ENCODE measurements at places on chromosomes 5 and 9.

GRCh38 chr9:93620881-93621820, 44.8 kb downstream of the PHF2 start:
- no peak for DNase-seq

DNA sequence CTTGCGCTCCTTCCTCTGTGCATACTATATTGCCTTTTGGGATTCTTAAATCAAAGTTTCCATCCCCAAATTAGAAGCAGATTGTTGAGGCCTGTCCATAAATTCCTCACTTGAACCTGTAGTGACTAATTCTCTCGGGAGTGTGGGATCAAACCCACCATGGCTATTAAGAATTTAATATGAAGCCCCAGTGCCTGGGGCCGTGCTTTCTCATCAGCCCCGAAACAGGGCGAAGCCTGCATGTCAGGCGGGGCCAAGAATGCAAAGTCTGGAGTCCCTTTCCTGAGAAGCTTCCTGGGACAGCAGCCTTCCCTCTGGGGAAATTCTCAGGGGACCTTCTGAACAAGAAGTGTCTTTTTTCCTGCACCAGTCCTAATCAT, 29.3 kb upstream of the FAT2 start:
- DNase-seq = no peak

DNA sequence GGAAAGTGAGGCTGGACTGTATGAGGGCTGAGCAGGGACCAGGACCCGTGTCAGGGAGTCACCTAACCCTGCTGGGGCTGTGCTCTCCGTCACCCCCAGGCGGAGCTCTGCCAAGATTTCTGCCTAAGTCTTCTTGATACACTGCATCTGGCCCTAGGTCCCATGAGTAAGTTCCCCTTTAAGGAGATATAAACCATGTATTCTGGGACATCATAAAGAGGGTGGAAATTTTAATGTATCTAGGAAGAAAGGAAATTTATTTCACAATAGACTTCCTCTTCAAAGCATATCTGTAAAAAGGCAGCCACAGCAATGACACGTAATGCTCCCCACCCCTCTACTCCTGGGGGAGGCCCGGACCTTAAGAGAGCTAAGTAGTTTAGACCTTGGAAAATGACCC, 183.4 kb downstream of the FBXL7 start:
- DNase-seq = no peak

GRCh38 chr5:68898951-68899471, 194.8 kb upstream of the SLC30A5 start:
- no peak for DNase-seq

- DNase-seq = no peak
These were observed at the start of gene RACK1 for GRCh38 chr5:181243564-181244343. RACK1 (minus strand) TSS chr5:181243906; CDS start chr5:181243800, 106 bp downstream.

- no peak for DNase-seq
These were observed 395.3 kb downstream of the OSTF1 start for GRCh38 chr9:75483636-75484035.

DNA sequence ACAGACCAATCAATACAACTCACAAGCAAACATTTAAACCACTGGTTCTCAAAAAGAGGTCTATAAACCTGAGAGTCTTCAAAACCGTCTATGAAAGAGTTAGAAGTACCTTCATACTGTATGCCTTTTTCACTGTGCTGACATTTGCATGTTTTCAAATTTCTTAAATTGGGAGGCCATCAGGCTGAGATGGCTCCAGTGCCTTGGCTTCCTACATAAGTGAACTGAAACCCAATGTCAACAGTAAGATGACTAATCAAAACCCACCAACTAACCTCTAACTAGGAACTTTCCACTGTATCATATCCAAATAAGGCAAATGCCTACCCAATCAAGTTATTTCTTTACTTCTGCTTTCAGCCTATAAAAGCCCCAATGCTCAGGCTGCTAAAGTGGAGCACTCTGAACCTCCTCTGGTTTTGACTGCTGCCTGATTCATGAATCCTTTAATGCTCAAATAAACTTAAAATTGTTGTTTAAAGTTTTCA, 35.1 kb downstream of the FAM13B start:
- DNase-seq = no peak

DNA sequence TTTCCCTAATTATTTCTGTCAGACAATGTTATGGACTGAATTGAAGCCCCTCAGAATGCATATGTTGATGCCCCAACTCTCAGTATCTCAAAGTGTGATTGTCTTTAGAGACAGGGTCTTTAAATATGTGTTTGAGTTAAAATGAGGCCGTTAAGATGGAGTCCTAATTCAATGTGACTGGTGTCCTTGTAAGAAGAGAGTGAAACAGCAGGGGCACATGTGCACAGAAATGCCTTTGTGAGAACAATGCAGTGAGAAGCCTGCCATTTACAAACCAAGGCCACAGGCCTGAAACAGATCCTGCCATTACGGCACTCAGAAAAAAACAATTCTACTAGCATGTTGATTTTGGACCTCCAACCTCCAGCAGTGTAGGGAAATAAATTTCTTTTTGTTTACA, 483.0 kb upstream of the DMAC1 start:
- DNase-seq = no peak

- DNase-seq = no peak
These were observed 87.4 kb downstream of the APBA1 start for GRCh38 chr9:69584759-69585158.

GRCh38 chr9:72858089-72858912, 94.6 kb downstream of the ALDH1A1 start:
- DNase-seq = no peak

GRCh38 chr5:137199966-137200365, 299.2 kb downstream of the SPOCK1 start:
- DNase-seq = no peak

GRCh38 chr5:173020643-173021042, 35.5 kb upstream of the CREBRF start:
- DNase-seq = no peak

DNA sequence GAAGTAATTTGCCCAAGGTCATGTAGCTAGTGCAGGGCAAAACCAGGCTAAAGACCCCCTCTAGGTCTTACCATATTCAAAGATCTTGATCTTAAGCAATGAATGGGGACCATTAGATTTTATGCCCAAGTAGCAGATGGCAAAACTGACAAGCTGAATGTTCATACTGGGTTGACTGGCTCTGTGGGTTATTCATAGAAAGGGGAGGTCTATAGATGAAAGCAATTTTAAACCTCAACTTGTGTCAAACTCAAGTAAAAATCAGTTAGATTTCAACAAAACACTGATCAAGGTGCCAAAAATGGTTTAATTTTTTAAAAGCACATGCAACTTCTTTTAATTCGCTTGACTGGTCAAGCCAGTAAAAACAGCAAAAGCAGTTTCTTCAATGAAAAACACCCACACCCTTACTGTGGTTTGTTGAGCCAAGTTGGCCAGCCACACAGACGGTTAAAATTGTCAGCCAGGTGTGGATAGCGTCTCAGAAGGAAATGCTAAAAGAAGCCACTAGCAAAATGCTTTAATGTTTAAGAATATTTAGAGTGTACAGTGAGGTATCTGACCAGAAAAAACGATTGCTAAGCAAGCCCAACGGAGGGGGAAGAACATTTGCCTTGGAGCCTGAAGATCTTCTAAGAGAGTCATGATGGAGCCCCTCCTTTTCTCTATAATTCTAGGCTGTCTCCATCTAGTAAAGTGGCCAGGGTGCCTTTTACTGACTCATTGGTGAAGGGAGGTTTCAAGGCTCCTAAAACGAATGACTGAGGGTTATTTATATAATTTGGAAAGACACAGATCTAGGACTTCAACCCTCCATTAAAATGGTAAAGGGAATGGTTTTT, 539.6 kb upstream of the CLINT1 start:
- no peak for DNase-seq

- DNase-seq = peak; percentile 61
These were observed 4.5 kb downstream of the EGR1 start for GRCh38 chr5:138469540-138470321.

GRCh38 chr5:114363837-114364236, 2.0 kb downstream of the KCNN2 start:
- no peak for DNase-seq

DNA sequence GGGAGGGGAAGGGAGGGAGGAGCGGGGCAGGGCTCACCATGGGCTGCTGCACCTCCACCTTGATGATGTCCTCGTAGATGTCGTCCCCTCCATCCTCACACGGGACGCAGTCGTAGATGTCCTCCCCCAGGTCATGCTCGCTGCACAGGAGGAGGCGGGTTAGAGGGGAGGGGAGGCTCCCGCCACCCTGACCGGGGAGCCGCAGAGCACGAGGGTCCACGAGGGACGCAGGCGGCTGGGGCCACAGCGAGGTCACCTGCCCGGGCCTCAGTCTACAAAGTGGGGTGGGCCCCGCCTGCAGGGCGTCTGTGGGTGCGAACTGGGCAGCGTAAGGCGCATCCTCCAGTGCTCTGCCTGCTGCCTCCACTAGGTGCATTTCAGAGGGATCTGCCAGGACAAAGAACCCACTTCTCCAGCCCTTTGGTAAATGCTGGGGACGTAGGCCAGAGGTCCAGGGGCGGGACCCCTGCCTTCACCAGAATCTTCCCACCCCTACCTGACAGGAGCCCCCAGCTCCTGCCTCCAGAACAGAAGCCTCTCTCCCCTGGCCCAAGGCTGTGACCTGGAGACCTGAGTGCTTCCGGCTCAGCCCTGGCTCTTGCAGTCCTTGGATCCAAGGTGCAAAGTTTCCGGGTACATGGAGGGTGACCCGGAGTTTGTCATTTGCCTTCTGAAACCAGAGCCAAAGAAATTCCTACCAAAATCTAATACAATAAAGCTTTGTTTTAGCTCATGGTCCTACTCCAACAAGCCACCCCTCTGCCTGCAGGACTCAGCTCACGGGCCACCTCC, 74.1 kb upstream of the SARDH start:
- DNase-seq = no peak

DNA sequence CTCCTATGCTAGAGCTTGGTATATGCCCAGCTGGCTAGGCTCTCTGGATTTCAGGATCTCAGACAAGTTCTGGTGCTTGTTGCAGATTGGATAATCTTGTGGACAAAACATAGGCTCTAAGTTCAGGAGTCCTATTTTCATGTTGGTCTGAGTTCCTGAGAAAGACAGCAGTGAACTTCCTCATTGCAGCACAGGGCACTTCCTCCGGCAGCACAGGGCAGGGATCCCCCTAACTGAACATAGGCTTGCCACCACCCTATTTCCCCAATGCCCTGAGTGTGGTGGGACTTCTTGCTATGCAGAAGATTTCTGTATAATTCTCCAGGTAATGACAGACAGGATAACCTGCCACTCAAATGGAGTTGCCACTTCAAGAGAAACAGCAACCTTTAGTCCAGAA, 220.1 kb downstream of the PIK3R1 start:
- DNase-seq = no peak

- no peak for DNase-seq
These were observed 2.3 kb upstream of the CD274 start for GRCh38 chr9:5448016-5448415.

DNA sequence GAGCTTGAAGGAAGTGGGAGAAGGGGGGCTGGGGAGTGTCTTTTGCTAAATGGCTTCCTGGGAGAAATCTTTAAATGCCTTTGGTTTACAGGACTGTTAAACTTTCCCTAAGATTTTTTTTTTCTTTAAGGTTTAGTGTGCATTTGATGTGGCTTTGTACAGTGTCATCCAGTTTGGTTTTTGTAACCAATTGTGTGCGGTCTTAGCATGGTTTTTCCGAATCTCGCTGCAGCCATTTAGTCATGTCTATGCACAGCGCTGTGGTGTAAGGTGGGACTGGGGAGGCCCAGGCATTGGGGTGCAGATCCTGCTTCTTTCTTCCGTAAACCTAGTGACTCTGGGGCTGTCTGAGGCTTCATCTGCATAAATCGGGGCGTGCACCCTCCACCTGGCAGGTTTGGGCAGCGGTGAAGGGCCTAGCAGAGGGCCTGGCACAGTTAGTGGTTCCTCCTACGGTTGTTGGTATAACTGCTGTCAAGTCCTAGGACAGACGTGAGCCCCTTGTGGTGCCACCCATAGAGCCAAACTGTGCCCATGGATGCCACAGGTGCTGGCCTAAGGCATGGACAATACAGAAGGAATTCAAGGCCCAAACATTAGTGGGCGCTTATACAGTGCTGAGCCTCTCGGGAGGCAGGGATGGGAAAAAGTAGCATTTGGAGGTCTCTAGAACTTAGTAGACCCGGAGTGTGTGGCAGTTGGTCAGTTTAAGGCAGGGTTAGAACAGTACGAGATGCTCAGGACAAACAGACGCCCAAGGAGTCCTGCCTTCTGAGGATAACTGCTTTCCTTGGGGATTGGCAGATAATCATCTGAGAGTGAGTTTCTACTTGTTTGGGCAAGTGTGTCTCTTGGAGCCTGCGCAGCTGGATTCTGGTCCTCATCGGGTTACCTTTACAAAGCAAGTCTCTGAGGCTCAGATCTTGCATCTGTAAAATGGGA, 1.5 kb downstream of the PRRC2B start:
- DNase-seq = peak; percentile 54

DNA sequence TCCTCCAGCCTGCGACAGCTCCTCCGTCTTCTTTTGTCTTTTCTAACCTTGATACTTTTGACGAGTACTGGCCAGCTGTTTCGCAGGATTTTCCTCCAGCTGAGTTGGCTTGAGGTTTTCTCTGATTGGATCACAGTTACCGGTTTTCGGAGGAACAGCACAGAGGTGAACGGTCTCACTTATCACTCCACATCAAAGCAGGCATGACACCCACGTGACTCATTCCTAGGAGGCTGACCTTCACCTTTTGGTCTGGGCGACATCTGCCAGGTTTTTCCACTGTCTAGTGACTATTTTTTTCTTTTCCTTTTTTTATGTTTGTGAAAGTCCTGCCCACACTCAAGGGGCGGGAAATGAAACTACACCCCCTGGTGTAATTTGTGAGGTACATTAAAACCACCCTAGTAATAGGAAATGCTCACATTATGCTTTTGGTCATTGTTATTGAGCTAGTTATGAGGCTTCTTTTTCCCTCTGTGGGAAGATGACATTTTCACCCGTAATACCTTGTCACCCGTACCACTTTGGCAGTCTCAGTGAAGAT, 319.2 kb downstream of the GADD45G start:
- DNase-seq = no peak

DNA sequence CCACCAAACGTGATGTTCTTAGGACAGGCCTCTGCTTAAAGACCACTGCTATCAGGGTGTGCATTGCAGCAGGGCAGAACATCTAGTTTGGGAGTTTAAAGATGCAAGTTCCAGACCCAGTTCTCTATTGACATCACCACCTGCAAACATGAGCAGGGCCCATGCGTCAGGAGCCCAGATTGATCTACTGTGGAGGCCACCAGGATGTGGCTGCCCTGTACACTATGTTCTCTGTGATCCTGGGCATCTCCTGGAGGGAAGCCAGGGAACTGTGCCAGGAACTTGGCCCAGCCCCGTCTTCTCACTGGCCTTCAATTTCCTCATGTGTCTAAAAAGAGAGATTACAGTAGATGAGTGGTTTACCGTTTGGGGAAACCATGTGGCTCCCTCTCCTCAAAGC, 87.1 kb downstream of the PDE6A start:
- DNase-seq = no peak

- no peak for DNase-seq
These were observed 100.1 kb upstream of the DHFR start for GRCh38 chr5:80754900-80755299.

GRCh38 chr5:30698217-30698616, 495.3 kb upstream of the CDH6 start:
- DNase-seq = no peak

DNA sequence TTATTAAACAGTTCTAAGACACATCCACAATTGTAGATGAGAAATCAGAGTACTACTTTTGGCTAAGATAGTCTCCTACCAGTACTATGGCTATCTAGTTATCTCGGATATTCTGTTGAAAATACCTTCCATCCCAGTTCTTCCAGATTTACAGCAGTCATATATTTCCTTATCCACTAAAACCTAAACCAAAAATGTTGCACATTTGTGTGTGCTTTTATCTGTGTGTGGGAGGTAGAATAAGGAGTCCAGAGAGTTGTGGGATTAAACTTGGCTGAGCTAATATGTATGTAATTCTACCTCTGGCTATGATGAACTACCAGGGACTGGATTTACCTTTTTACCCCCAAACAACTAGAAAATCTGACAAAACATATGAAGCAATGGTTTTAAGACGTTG, 17.5 kb upstream of the NDUFB6 start:
- no peak for DNase-seq
